ENCODE measurements at places on chromosomes 13 and 19. TPM values are rescaled to one million over a fixed set of nuclear protein-coding genes. Genes with fewer than 3 reads are reported as not detected.

The ZNF582 gene
- 9.4 TPM for total RNA-seq

The NLRP7 gene
- not detected for total RNA-seq

The SEMA6B gene
- 43.8 TPM for total RNA-seq

The SMIM17 gene
- total RNA-seq: not detected

The EPSTI1 gene
- 8.6 TPM for total RNA-seq

The KLK3 gene
- total RNA-seq: 0.11 TPM

The PABPC3 gene
- not detected for total RNA-seq

The TNFSF13B gene
- total RNA-seq: 10.5 TPM

The ZSCAN1 gene
- total RNA-seq: 0.74 TPM

The IFNL1 gene
- total RNA-seq: not detected

The PDE4A gene
- 0.28 TPM for total RNA-seq

The GPR108 gene
- 61.8 TPM for total RNA-seq

The TYROBP gene
- 323 TPM for total RNA-seq

DNA sequence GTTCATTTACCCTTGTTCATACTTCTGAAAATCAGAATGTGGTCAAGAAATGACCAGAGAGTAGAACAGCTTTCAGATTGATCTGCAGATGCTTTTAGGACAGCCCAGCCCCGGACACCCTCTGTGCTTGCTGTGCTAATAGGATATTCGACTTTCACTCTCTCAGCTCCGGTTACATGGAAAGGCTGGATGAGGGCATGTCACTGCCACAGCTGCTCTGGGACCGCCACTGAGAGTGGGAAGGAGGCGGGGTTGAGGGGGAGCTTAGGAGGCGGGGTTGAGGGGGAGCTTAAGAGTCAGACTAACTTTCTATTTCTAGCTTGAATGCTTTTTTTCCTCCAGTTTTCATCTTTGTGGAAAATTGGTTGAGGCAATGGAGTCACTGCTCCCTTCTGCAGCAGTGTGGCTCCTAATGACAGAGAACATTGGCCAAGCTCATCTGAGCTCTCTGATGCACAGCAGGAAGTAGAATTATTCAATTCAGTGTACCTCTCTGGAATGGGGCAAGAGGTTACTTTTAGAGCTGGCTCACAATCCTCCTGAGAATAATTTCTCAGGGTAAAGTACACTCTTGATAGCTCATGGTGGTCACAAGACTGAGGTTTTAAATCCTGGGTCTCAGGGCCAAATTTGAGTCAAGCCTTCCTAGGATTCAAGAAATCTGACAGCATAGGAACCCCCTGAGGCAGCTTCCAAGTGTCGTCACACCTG lies 74.6 kb upstream of the NPAS1 start:
- peaks cover 16% of the 10 kb centered on the region for H3K4me1 ChIP-seq
- no peaks in the 10 kb centered on the region for H3K36me3 ChIP-seq
- no peak overlapping the region for H3K27ac ChIP-seq
- H3K4me3 ChIP-seq: no peak overlapping the region
- peak; percentile 82 for DNase-seq

DNA sequence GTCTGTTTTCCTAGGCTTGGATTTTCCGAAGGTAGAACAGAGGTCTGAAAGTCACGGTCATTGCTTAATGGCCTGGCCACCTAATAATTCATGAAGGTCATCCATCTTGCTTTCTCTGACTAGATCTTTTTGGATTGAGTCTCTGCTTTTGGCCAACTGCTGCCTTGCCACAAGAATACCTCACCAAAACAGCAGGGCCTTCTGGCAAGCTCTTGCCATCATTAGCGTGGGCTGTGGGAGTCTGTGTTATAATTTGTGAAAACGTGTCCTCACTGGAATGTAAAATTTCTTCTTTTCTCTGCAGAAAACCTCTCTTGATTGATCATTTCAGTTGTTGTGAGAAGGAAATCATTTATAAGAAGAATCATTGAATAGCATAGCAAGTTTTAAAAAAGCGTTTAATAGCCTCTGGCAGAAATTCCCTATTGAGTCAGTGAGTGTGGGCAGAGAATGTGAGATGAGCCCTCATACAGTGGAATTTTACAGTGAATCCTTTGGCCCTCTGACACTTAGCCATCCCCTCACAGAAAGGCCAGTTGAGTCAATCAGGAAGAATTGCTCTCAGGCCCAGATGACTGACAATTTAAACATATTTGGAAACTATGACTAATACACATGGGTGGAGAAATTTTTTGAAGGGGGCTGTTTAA lies 43.2 kb upstream of the ERICH6B start:
- no peak for DNase-seq
- no peak overlapping the region for H3K4me3 ChIP-seq
- no peaks in the 10 kb centered on the region for H3K27me3 ChIP-seq
- no peaks in the 10 kb centered on the region for H3K4me1 ChIP-seq
- H3K27ac ChIP-seq: no peak overlapping the region

DNA sequence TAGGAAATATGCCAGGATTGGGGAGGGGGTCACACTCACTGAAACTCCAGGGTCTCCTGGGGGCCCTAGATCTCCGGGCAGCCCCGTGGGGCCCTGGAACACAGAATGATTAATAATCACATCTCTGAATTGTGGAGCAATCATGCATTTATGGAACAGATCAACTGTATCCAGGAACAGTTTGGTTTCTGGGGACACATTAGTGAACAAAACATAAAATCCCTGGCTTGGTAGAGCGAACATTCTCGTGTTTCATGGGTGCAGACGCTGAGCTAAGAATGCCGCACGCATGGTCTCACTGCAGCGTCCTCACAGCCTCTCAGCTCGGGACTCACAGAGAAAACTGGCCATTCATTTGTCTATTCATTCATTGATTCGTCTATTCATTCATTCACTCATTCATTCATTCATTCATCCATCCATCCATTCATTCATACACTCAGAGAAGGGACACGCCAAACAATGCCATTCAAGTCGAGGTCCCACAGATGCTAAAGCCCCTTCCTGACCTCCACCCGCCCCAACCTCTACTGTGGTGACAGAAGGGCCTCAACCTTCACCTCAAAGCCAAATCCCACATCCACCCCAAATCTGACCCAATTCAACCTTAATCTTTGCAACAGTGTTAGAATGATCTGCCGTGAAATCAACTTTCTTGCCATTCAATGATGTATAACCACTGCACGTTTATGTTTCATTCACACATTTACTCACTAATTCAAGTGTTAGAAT lies 35.0 kb upstream of the OLFM2 start:
- DNase-seq: no peak
- H3K27ac ChIP-seq: no peak overlapping the region
- H3K4me1 ChIP-seq: no peaks in the 10 kb centered on the region
- no peak overlapping the region for H3K4me3 ChIP-seq
- no peaks in the 10 kb centered on the region for H3K27me3 ChIP-seq
- no peaks in the 10 kb centered on the region for H3K36me3 ChIP-seq

DNA sequence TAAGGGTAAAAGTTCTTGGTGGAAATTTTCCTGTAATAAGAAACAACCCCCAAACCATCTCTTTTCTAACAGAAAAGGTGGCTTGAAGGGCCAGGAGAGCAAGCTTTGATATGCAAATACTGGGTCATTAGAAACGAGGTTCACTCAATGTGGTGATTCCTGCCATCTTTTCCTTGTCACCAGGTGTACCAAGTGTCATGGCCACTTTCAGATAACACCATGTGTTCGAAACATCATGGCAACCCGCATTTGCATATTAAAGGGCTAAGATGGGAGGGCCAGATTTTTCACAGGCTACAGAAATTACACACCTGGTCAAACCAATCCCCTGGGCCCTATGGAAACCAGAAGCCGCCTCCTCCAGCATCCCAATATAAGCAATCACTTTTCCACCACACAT lies 15.3 kb downstream of the LGALS16 start:
- no peaks in the 10 kb centered on the region for H3K27me3 ChIP-seq
- no peak overlapping the region for H3K4me3 ChIP-seq
- H3K27ac ChIP-seq: no peak overlapping the region
- H3K4me1 ChIP-seq: no peaks in the 10 kb centered on the region
- no peak for DNase-seq

GRCh38 chr19:14346279-14346678 lies 35.0 kb upstream of the ADGRE5 start:
- no peaks in the 10 kb centered on the region for H3K36me3 ChIP-seq
- no peak overlapping the region for H3K4me3 ChIP-seq
- H3K27ac ChIP-seq: no peak overlapping the region
- H3K27me3 ChIP-seq: no peaks in the 10 kb centered on the region

- DNase-seq: peak; percentile 87
- no peak overlapping the region for H3K4me3 ChIP-seq
Observed at GRCh38 chr19:1259206-1259875, 9.8 kb upstream of the CIRBP start.

- H3K4me3 ChIP-seq: no peak overlapping the region
- H3K27me3 ChIP-seq: no peaks in the 10 kb centered on the region
- H3K27ac ChIP-seq: peak overlapping the region; percentile 37
Observed at GRCh38 chr19:2887391-2887914, 13.3 kb upstream of the ZNF57 start.

GRCh38 chr13:27007166-27007565 lies 164.4 kb downstream of the USP12 start:
- no peak overlapping the region for H3K4me3 ChIP-seq
- H3K36me3 ChIP-seq: no peaks in the 10 kb centered on the region
- peaks cover 18% of the 10 kb centered on the region for H3K27me3 ChIP-seq
- DNase-seq: no peak

- H3K36me3 ChIP-seq: no peaks in the 10 kb centered on the region
- no peak overlapping the region for H3K27ac ChIP-seq
- no peak overlapping the region for H3K4me3 ChIP-seq
- no peaks in the 10 kb centered on the region for H3K4me1 ChIP-seq
- no peaks in the 10 kb centered on the region for H3K27me3 ChIP-seq
Observed at GRCh38 chr13:48185018-48185417, 48.0 kb upstream of the ITM2B start.

DNA sequence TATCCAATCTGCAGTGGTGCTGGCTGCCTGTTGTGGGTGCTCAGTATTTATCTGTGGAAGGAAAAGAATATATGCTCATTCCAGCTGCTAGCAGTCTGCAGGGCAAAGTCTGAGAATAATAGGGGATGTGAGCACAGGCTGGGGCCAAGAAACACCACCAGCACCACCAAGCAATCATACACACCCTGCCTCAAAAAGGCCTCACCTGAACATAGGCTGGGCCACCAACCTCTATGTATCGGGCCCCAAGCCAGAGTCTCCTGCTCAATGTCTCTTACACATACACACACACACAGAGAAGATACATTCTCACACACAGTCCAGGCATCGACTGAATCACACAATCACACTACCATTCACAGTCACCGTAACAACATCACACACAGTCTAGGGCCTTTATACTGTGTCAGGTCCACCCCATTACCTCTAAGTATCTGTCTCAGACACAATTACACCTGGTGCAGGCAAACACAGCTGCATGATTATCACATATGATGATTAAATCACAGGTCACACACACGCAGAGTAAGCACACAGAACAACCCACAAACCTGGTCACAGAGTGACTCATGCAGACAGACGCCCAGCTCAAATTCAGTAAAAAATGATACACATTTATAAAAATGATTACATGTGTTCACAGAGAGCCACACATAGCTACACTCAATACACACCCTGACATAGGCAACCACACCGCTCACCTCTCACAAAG lies 1.3 kb upstream of the ZSCAN22 start:
- no peak for DNase-seq
- no peaks in the 10 kb centered on the region for H3K27me3 ChIP-seq
- no peaks in the 10 kb centered on the region for H3K36me3 ChIP-seq
- H3K27ac ChIP-seq: no peak overlapping the region

DNA sequence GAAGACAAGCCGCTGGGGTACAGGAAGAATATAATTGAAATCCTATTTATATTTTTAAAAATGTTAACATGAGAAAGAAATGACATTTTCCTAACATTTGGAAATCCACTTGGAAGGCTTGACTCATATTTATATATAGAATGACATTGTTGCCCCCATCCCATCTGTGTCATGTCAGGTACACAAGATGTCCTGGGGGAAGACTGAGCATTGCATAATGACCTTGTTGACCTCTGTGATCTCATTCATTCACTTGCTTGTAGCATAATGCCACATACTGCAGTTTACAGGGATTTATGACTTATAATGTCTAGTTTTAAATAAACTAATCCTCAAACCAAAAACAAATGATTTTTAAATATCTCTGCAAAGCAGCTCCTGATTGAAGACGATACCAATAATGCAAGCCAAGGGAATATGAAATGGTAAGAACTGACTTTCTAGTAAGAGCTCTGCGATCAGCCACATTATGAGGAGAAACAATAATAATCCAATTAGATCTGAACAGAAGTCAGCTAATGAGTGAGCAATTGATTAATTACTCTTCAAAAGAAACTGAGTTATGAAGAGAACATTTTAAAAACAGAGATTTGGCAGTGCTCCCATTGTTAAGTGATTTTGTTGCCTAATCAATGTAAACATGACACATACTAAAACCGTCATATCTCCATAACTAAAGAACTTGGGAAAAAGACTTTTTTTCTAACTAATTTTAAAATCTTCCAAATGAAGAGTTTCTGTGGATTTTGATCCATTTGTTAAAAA lies 21.2 kb upstream of the VWA8 start:
- no peak overlapping the region for H3K27ac ChIP-seq
- no peaks in the 10 kb centered on the region for H3K36me3 ChIP-seq
- no peak overlapping the region for H3K4me3 ChIP-seq

GRCh38 chr13:48493066-48493765 lies 39.7 kb downstream of the RCBTB2 start:
- H3K4me3 ChIP-seq: no peak overlapping the region
- peak overlapping the region; percentile 5 for H3K27ac ChIP-seq
- no peak for DNase-seq
- H3K4me1 ChIP-seq: peaks cover 12% of the 10 kb centered on the region

DNA sequence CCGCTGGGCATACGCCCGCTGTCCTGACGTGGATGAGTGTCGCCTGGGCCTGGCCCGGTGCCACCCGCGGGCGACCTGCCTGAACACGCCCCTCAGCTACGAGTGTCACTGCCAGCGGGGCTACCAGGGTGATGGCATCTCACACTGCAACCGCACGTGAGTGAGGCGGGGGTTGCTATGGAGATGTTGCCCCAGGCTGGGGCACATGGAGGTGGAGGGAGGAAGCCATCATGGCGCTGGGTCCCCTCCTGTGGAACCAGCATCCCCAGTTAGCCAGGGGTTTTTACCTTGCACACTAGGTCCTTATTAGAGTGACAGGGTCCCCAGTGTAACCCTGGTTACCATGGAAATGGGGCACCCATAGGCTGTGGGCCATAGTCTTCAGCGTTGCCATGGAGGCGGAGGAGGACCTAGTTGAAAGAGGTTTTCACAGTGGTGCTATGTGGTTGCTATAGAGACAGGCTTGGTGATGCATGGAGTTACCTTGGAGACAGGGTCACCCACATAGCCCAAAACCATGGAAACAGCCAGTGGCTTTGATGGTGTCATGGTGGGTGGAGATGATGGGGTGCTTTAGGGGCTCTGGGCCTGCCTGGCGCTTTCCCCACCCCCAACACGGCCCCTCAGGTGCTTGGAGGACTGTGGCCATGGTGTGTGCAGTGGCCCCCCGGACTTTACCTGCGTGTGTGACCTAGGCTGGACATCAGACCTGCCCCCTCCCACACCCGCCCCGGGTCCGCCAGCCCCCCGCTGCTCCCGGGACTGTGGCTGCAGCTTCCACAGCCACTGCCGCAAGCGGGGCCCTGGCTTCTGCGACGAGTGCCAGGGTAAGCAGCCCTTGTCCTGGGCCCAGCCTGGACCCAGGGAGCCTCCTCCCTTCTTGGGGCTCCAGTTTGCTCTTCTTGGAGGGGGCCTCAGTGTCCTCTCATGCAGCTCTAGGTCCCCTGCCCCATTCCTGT lies 27.1 kb downstream of the MEGF8 start:
- no peak overlapping the region for H3K27ac ChIP-seq
- H3K4me3 ChIP-seq: no peak overlapping the region
- no peaks in the 10 kb centered on the region for H3K27me3 ChIP-seq
- H3K4me1 ChIP-seq: no peaks in the 10 kb centered on the region
- no peak for DNase-seq
- peaks cover 40% of the 10 kb centered on the region for H3K36me3 ChIP-seq

Measured in adrenal gland (tissue), 19 donors.